ENCODE measurements at places on chromosomes 2 and 18.

DNA sequence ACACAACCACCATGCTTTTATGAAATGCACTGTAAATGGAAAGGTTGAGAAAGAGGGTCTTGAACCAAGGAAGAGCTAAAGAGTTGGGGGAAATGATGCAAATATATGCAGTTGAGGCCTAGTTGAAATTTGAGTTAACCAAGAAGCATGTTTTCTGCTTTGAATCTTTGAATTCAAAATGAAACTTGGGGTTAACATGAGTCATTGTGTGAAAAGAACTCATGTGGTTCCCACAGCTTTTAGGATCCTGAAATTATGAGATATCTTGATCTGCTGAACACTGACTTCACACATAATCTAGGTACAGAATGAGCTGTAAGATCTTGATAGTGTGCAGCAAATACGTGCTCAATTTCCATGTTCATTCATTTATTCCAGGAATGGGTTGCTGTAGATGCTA, 422.9 kb upstream of the TRIB2 start:
- DNase-seq = no peak

DNA sequence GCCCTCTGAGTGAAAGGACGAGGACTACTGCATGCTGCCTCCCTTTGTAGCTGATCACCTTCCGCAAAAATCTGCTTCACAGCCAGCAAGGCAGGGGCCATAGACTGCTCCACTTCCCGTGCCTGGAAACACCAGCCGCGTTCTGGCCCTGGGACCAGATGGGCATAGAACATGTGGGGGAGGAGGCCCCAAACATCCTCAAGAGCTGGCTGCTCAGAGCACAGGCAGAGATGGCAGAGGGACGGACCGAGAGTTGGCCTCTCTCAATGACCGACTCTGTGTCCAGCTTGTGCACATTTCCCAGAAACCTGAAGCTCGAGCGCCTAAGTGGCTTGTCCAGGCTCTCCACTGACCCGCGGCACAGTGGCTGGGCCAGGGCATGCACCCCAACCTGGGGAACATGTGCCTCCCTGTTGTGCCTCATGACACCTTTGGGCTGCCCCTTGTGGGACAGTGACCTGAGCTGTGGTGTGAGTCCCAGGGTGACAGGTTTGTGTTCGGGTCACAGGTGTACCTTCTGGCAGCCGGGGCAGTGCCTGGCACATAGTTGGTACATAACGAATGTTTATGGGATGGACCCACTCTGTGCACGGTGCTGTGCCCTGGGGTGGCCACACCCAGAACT, 9.1 kb downstream of the KCNF1 start:
- DNase-seq = no peak

DNA sequence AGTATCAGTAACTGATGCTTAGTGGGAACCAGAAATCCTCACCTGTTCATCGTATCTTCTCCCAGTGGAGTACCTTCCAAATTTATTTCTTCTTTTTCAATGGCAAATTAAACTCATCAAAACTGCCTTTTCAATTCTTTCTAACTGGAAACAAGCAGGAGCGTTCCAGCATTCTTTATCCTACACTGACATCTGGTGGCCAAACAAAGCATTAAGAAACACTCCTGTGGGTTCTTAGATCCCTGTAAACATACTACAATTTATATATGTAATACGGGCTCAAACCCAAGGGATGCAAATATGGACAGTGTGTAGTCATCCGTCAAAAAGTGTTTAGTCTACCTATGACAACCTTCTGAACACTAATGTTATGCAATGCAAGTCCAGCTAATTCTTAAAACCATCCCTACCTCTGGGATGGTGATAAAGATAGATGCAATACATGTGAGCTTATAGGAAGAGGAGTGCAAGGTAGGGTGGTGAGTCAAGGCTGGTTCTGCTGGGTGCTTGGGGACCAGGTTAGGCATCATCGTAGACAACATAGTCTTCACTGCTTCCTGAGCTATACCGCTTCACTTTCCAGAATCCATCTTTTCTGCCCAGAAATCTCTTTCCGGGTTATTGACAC, 375.0 kb downstream of the CTNNA2 start:
- peak; percentile 45 for DNase-seq

- DNase-seq = no peak
Measured at GRCh38 chr18:11736656-11737055, 47.6 kb downstream of the GNAL start.

DNA sequence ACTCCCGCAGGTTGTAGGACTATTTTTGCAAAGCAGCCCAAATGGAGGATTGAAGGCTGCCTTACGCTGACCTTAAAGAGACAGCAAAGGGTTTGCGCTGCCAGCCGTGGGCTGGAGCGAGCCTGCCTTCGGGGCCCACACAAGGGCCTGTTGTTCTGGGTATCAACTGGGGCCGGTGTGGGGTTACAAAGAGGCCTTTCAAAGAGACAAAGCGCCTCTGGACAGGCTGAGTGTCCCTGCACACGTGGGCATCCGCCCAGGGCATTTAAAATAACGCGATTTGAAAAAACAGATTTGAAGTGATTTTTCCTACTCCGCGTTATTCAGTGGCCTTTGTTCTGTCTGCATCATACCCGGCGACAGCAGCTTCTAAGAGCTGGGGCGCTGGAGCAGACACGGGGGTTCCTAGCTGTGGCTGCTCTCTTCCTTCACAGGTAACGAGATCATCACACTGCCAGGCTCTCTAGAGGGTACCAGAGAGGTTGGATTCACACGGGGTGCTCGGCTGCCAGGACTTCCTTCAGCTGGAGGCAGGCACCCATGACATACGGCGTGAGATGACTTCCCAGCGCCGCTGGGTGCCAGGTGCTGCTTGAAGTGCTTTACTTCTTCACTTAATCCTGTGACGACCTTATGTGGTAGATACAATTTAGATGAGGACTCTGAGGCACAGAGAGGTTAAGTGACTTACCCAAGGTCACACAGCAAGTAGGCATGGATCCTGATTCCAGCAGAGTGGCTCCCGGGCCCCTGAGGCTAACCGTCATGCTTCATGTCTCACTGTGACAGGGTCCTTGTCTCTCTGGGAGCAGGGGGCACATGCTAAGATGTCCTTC, 32.2 kb downstream of the MAL start:
- DNase-seq = no peak

DNA sequence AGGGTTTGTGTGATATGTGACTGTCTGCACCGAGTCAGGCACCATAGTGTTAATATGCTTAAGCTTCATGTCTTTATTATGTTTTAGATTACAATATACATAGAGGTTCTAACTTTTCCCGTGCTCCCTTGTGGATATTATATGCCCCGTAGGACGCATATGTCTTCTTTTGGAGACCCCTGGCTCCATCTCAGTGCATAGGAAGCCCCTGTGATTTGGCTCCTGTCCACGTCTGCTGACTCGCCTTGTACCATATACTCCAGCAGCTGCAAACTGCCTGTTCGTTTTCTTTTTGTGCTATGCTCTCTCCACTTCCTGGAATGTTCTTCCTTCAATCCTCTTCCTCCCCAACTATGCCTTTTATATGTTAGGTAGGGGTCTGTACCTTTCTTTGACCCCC, 110.9 kb downstream of the PTRHD1 start:
- no peak for DNase-seq

DNA sequence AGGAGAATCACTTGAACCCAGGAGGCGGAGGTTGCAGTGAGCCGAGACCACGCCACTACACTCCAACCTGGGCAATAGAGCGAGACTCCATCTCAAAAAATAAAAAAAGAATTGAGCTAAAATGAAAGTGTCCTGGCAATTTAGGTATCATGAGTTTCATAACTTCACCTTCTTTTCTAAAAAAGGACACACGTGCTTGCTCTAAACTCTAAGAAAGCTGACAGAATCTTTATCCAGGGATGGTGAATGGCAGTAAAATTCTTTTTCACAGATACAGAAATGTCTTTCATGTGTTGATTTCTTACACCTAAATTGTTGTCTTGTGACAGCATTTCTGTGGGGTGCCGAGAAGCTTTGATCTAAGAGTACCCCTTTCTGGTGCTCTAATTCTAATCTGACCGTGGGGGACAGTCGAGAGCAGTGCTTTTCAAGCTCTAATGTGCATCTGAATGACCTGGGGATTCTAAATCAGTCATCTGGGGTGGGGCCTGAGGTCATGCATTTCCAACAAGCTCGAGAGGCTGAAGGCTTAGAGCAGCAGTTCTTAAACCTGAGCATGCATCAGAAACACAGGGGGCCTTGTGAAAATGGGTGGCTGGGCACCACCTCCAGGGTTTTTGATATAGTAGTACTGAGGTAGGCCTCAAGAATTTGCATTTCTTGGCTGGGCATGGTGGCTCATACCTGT, 42.1 kb upstream of the REL start:
- DNase-seq = no peak

DNA sequence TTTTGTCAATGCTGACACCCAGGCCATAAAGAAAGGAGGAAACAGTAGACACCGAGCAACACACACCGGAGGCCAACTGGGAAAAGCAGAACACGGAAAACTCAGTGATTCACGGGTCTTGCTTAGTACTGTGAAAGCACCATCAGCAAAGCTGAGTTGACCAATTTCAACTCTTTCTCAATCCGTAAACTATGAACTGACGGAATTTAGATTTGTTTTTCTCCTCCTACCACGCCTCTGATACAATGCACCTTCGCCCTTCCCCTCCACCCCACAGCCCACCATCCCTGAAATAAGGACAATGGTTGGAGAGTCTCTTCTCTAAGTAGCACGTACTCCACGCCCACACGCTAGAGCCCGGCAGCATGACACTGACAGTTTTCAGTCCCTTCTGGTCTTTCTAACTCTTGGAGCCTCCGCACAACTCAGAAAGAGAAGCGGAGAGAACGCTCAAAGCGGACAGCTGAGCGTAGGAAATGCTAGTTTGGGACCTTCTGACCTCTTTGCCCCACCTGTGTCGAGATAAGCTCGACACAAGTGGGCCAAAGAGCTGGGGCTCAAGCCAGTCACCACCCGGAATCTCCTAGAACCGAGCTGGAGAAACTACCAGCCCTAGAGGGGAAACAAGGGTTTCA, 669 bp downstream of the LNPK start:
- DNase-seq = peak; percentile 27

DNA sequence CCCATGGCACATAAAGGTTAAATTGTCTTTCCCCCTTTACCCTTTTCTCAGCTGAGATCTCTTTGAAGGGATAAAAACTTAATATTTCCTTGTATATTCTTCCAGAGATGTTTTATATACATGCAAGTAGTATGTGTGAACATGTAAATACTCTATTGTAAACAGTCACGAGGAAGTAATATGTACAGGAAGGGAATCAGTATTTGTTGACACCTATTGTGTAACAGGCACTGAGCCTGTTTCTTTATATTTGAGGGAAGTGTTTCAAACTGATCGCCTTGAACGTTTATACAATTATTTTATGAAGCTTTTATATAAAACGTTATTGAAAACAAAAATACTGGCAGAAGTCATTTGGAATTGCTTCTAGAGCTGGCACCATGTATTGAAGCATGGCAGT, 13.2 kb downstream of the RALBP1 start:
- no peak for DNase-seq

DNA sequence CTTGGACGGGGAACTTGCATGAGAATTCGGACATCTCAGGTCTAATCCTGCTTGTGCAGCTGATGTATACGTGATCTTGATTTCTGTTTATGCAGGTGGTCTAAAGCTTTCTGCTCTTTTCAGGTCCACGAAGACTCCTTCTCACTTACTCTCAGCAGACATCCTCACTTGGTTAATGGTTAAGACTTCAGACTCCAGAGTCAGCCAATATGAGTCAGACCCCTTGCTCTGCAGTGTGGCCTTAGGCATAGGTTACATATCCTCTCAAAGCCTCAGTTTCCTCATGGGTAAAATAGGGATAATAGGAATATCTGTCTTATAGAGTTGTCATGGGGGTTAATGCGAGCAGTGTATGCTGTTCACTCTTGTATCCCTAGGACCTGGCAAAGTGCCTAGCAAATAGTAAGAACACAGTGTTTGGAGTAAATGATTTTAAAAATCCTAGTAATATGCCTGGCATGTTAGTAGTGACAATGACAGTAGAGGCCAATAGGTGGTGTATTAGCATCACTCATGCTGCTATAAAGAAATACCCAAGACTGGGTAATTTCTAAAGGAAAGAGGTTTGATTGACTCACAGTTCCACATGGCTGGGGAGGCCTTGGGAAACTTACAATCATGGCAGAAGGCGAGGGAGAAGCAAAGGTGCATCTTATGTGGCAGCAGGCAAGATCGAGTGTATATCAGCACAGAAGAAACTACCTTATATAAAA, 42.3 kb downstream of the XRCC5 start:
- no peak for DNase-seq

- no peak for DNase-seq
Measured at GRCh38 chr2:33274524-33274923, 201.9 kb upstream of the RASGRP3 start.

DNA sequence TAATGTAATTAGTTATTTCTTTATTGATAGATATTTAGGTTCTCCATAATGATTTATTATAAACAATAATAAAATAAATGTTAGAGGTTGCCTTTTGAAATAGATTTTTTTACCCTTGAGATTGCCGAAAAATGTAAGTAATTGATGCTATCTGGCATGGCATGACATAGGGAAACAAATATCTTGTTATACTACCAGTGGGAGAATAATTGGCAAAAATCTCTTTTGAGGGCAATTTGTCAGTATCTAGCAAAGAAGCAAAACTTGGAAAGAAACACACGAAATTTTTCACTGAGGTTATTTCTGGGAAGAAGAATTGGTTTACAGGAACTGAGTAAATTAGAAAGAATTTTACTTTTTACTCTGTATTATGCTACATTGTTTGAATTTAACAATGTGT, 547.2 kb upstream of the SETBP1 start:
- DNase-seq = no peak

- DNase-seq = no peak
Measured at GRCh38 chr2:62412347-62412742, 93.7 kb downstream of the TMEM17 start.

DNA sequence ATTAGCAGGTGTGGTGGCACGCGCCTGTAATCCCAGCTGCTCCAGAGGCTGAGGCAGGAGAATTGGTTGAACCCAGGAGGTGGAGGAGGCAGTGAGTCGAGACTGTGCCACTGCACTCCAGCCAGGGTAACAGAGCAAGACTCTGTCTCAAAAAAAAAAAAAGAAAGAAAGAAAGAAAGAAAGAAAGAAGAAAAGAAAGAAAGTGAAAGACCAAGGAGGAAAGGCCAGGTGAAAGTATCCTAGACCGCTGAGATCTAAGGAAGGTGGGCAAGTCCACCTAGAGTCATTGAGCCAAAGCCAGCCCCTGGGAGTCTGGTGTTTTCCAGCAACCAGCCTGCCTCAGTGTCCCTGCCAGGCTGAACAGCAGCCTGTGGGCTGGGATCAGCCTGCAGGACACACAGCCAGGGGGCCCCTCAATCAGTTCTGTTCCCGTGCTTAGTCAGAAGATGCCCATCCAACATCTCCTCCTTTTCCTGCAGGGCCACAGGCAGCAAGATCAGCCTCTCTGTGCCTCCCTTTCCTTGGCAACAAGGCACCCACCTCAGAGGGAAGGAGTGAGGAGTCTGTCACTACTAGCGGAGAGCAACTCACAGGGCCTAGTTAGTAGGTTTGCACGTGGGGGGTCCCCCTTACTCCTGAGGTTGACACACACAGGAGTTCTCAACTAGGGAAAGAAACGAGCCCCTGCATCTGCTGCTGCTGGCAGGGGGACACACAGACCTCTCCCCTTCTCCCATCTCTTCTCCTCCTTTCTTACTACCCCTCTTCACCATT, 64.1 kb downstream of the SMAD7 start:
- no peak for DNase-seq

- DNase-seq = no peak
Measured at GRCh38 chr2:17805166-17805565, 11.1 kb upstream of the MSGN1 start.

- DNase-seq = no peak
Measured at GRCh38 chr2:161983866-161984265, 90.1 kb downstream of the DPP4 start.

- DNase-seq = no peak
Measured at GRCh38 chr2:14867853-14868252, 235.3 kb downstream of the LRATD1 start.

- DNase-seq = no peak
Measured at GRCh38 chr18:12119358-12119757, 25.7 kb downstream of the ANKRD62 start.
